Neural progenitor cell (in vitro differentiated cells): ENCODE measurements at places on chromosomes 6 and 20.
A peak's percentile ranks its signal among the peaks of the same experiment; 100 is the strongest.

DNA sequence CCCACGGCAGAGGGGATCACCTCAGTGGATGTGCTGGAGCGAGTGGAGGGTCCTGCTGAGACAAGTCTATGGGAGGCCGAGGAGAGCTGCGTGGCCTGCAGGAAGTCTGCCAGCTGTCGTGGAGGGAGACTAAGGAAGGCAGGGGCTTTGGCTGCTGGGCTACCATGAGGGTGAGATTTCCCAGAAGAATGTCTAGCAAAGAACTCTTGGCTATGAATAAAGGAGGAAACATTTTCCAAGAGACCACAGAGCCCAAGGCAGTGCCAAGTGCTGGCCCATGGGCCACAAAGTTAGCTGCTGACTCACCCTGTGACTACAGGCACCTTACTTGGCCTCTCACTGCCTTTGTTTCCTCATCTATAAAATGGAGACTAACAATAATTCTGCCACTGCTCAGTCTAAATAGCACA, 73.4 kb downstream of the PRDM1 start:
- H3K27ac ChIP-seq: no peak overlapping the region
- H3K4me3 ChIP-seq: no peak overlapping the region
- no peak for DNase-seq
- peaks cover 26% of the 10 kb centered on the region for H3K4me1 ChIP-seq
- H3K27me3 ChIP-seq: no peaks in the 10 kb centered on the region

DNA sequence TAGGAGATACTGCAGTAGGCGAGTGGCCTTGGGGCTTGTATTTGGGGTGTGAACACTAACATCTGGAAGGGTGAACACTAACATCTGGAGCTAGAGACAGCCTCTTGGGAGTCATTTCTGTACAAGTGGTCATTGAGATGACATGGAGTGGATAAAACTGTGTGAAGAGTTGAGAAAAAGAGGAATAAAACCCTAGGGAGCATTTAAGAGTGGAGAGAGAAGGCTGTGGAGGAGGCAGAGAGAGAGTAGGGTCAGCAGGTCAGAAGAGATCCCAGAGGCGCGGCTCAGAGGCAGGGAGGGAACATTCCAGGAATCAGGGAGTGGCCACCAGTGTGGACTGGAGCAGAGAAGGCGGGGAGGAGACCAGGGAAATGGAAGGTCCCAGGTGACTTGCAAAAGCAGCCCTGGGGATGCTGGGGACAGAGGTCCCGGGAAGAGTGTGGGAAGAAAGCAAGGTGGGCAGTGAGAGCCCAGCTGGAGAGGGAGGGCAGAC, 202.0 kb upstream of the RNF24 start:
- no peaks in the 10 kb centered on the region for H3K36me3 ChIP-seq
- H3K27me3 ChIP-seq: peaks cover 25% of the 10 kb centered on the region

- H3K27me3 ChIP-seq: peaks cover 24% of the 10 kb centered on the region
- H3K27ac ChIP-seq: no peak overlapping the region
- no peaks in the 10 kb centered on the region for H3K36me3 ChIP-seq
- H3K4me3 ChIP-seq: peak overlapping the region; percentile 55
- H3K4me1 ChIP-seq: peaks cover 33% of the 10 kb centered on the region
These were observed 630 bp downstream of the LIME1 start for GRCh38 chr20:63736893-63737694.

DNA sequence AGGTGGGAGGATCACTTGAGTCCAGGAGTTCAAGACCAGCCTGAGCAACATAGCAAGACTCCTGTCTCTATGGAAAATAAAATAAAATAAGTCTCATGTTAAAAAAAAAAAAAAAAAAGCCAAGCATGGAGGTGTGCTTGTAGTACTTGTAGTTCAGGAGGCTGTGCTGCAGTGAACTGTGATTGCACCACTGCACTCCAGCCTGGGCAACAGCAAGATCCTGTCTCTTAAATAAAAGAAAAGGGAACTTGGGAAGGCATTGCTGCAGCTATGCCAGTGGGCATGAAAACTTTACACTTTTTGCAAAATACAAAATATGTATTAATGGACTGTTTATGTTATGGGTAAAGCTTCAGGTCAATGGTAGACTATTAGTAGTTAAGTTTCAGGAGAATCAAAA, 37.5 kb upstream of the REV3L start:
- no peak overlapping the region for H3K4me3 ChIP-seq
- no peak overlapping the region for H3K27ac ChIP-seq
- peaks cover 21% of the 10 kb centered on the region for H3K4me1 ChIP-seq
- H3K27me3 ChIP-seq: no peaks in the 10 kb centered on the region
- no peaks in the 10 kb centered on the region for H3K36me3 ChIP-seq
- no peak for DNase-seq
